HCEC 1CT (cell line): ENCODE measurements at places on chromosomes 7 and 10.

GRCh38 chr7:94908323-94909178 is 1.2 kb downstream of the PPP1R9A start:
- DNase-seq, result no peak

DNA sequence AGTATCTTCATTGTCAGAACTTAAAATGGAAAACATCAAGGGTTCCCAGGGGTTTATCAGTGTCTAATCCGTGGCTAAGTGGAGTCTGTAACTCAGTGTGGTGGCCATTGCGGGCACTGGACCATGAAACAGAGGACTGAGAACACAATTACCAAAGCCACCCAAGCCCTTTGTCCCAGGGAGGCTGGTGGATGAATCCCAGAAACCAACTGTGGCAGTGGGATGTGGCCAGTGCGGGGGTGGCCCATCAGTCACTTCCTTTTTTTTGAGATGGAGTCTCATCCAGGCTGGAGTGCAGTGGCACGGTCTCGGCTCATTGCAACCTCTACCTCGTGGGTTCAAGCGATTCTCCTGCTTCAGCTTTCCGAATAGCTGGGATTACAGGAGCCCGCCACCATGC is 61.8 kb downstream of the TACC2 start:
- no peak for DNase-seq

DNA sequence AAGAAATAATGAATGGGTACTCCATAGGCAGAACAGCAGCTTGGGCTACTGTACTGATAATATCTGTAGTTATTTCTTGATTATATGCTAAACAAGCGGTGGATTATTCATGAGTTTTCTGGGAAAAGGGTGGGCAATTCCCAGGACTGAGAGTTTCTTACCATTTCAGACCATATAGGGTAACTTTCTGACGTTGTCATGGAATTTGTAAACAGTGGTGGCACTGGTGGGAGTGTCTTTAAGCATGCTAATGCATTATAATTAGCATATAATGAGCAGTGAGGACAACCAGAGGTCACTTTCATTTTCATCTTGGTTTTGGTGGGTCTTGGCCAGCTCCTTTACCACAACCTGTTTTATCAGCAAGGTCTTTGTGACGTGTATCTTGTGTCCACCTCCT is 399.7 kb downstream of the CDC14C start:
- no peak for DNase-seq

DNA sequence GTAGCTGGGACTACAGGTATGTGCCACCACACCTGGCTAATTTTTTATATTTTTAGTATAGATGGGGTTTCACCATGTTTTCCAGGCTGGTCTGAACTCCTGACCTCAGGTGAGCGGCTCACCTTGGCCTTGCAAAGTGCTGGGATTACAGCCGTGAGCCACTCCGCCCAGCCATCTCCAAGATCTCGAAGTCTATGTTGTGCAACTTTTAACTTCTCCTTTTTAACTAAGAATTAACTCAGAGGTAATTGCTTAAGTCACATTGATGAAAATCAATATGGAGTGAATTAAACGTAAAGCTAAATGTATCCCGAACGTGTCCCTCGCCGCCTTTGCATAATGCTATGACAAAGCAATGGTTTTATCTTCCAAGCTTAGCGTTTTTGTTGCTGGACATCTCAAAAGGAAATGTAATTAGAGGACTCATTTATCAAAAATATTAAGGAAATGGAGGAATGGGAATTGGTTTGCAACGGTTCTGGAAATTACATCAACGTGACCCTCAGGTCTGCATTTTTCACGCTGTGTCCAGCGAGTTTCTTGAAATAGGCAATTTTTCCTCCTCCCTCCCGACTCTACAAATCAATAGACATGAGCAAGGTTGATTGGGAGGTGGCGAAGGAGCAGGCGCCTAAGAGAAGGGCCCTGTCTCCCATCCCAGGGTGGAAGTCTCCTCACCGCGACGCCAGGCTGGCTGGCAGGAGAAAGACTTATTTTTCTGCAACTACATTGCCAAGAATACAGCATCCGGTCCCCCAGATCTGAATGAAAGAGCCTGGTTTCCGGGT is 89.8 kb downstream of the TMEM130 start:
- DNase-seq, result no peak

- DNase-seq, result no peak
Observed at GRCh38 chr10:11286261-11286852, 268.7 kb downstream of the CELF2 start.

DNA sequence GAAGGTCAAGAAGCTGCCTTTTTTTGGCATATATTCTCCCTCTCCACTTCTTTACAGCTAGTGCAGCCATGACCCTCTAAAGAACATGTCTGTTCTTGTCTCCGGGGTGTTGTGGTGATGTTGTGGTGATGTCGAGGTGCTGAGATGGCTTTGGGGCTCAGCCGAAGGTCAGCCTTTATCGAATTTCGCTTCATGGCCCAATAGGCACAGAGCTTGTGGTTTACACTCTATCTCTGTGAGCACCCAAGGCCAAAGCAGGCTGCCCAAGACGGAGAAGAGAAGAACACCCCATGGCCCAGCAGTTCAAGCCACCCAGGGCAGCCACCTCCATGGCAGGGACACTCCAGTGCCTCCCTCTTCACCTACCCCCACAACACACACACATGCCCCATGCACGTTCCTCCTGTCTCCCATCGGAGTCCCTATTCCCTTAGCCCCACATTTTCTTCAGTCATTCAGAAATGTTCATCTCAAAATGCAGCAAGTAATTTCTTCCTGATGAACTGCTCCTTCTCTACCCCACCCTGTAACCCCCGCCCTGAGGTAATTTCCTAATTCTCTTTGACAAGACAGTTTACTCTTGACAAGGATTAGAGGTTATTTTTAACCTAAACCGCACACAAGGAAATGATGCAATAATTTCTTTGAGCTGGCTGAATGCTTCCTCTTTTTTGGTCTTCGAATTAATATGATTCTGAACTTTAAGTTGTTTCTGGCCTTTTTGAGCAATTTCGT is 18.6 kb upstream of the ADRB1 start:
- DNase-seq, result peak; percentile 39

DNA sequence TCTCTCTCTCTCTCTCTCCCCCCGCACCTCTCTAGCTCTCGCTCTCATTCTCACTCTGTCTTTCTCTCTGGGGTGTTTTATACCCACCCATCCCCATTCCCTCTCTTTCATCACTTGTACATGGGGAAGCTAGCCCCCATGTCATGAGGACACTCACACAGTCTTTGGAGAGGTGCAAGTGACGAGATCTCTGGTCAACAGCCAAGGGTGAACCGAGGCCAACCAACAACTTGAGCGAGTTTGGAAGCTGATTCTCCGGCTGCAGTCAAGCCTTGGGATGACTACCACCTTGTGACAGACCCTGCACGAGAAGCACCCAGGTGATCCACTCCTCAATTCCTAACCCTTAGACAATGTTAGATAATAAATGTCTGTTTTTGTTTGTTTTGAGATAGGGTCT is 10.1 kb upstream of the KBTBD2 start:
- no peak for DNase-seq

DNA sequence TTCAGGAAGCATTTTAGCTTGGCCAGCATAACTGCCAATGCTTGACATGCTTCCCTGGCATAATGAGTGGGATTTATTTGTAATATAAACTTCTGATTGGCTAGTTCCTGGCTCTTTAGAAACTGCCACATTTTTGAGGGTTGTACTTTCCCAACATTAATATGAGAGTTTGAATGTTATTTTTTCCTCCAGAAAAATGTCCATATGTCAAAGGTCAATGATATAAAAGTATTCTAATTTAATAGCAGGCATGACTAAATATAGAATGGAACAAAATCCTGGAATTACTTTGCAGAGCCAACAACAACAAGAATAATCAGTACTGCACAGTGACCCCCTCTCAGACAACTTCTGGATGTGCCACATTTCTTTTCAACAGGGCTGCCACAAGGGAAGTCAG is 352.6 kb downstream of the PRPF18 start:
- peak; percentile 47 for DNase-seq

DNA sequence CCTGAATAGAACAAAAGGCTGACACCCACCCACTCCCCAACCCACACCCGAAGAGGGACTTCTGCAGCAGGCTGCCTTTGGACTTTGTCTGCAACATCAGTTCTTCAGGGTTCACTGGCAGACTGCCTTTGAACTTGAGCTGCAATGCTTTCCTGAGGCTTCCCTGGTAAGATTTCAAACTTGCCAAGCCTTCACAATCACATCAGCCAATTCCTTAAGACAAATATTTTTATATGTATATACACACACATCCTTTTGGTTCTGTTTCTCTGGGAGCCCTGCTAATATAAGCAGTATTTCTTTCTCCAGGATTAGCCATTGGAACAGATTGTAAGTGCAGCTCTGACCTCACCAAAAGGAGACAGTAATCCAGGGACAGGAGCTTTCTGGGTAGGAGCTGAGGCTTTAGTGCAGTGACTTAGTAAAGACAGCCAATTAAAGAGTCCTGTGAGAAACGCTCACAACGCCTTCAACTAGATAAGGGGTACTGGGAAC is 55.6 kb upstream of the KMT2E start:
- DNase-seq, result no peak

GRCh38 chr7:24896031-24896501 is 83.9 kb downstream of the OSBPL3 start:
- no peak for DNase-seq

DNA sequence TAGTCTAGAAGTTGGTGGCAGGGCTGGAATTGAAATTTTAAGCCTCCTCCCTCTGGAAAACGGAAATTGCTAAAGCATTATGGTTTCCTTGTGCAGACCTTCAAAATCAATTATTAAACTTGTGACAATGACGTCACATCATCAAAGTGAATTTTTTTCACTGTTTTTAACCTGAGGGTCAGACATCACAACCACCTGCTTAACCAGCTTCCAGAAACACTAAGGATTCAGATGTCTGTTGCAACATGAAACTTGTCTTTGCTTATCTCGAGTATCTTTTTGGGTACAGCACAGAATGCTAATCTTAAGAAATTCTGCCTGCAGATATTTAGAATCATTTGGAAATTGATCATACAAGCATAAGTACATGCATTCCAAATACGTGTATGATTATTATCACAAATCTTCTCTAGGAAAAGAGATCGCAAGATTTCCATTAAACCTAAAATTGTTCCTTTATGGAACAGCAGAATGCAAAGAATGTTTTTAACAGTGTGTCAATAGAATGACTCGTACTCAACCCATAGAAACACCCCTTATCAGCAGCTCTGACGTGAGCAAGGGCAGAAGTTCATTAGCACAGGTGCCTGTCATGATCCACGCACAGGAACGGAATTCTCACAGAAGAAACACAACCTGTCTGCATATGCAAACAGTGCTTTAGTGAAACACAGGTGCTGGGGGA is 4.1 kb upstream of the GTPBP4 start:
- no peak for DNase-seq

DNA sequence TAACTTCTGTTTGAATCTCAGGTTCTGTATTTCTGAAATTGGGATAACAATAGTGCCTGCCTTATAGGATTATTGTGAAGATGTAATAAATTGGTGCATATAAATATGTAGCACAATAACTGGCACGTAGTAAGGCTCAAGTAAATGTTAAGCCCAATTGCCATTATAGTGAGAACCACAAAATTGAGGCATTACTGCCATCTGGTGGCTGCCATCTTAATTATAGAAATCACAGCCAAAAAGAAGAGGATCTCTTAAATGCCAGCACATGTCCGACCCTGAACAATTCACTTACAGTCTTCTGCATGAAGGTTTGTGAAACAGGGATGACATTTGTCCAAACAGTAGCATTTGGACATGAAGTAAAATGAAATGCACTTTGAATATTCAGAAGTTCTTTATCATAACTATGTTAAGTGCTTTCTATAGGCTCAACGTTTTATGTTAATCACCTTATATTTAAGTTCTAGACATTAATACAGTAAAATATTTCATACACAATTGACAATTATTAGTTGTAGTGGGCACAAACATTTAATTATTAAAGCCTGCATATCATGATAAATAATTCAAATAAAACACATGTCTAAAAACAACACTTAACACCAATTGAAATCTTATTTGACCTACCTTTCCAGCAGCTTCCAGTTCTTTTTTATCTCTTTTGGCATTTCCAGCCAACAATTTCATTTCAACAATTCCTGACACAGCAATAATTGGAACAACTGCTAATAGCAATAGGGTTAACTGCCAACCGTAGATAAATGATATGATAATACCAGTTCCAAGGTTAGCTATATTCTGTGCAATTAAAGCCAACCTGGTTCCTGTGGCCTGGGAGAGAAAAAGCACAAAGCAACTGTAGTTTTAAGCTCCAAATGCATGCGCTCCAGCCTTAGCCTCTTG is 58.5 kb downstream of the ABCB4 start:
- peak; percentile 65 for DNase-seq

DNA sequence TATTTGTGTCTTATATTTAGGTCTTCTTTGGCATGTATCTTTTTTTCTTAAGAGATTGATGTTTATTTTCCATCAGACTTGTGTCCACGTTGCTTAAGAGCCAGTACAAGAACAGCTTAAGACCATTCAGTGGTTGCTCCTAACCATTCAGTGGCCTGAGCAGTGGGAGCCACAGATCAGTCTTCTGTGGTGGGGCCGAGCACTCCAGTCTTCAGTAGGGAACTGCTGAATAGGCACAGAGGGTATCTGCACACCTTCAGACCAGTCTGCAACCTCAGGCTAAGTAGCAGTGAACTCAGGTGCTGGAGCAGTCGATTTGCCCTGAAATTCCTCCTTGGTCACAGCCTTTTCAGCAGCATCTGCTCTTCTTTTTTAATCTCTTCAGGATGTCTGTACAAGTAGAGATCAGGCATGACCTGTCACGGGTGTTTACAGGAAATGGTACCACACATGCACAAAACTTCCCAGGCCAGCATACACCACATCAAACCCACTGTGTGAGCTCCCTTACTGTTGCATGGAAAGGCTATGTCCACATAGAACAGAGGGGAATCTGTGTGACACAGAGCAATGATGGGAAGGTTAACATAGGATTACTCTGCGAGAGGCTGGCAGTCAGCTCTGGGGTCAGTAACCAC is 51.5 kb downstream of the FAM107B start:
- no peak for DNase-seq

- peak; percentile 59 for DNase-seq
Observed at GRCh38 chr10:79487296-79488194, 24.8 kb upstream of the EIF5AL1 start.

GRCh38 chr7:38702002-38702535 is 70.9 kb upstream of the AMPH start:
- no peak for DNase-seq

GRCh38 chr7:75776295-75776971 is 4.4 kb upstream of the CCL26 start:
- DNase-seq, result peak; percentile 91

DNA sequence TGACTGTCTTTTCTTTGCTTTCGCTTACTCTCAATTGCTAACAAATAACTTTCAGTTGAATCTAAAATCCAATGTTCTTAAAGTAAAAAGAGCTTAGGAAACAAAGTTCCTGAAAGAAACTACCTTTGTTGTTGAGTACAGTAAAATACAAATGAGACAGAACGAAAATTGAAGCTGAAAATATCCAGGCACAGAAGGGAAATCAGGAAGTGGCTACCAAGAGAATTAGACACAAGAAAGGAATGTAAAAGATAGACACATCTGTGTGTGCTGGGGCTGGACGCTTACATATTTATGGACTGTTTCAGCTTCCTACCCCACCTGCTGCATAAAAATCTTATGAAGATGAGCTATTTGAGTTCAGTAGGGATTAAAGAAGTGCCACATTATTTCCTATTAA is 161.7 kb upstream of the PLXDC2 start:
- peak; percentile 87 for DNase-seq
